Vagina (tissue), 2 donors: ENCODE measurements at places on chromosomes 16 and 17.

DNA sequence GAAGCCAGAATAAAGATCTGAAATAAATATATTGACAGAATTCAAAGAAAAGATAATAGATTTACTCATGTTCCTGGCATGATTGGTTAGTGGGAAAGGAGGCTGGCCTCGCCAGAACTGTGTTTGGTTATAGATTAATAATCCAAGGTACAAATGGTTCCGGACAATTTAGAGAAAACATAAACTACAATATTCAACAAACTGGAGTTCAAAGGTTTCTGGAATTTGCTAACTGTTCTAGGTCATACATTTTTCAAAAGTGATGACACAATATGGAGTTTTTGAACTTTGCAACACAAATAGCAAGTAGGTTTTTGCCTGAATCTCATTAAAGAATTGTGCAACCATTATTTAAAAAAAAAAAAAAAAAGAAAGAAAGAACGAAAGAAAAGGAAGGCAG, 251.7 kb upstream of the SALL1 start:
- H3K4me3 ChIP-seq, result no peak overlapping the region
- peak overlapping the region; percentile 46 for H3K27ac ChIP-seq
- no peaks in the 10 kb centered on the region for H3K36me3 ChIP-seq
- no peaks in the 10 kb centered on the region for H3K27me3 ChIP-seq

GRCh38 chr17:34709158-34709754, 129.9 kb downstream of the TMEM132E start:
- H3K27ac ChIP-seq, result no peak overlapping the region
- no peaks in the 10 kb centered on the region for H3K27me3 ChIP-seq

DNA sequence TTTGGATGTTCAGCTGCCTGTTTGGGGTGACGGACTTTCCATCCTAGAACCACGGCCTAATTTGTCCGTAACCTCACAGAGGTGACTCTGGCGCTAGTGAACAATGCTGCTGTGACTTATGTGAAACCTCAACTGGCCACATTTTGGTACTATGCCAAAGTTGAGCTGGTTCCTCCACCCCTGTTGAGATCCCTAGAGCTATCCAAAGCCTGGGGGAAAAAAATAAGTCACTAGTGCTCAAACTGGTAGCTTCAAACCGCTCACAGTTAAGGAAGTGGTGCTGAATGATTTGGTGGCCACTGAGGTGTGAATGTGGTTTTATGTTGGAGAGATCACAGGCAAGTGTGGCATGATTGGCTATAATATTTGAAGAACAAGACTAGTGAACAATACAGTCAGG, 11.3 kb upstream of the TUBG2 start:
- H3K4me3 ChIP-seq, result no peak overlapping the region
- no peaks in the 10 kb centered on the region for H3K4me1 ChIP-seq
- no peaks in the 10 kb centered on the region for H3K27me3 ChIP-seq
- H3K36me3 ChIP-seq, result no peaks in the 10 kb centered on the region
- DNase-seq, result no peak

- no peaks in the 10 kb centered on the region for H3K36me3 ChIP-seq
- H3K27me3 ChIP-seq, result no peaks in the 10 kb centered on the region
Measured at GRCh38 chr16:17177242-17177958, 293.4 kb downstream of the XYLT1 start.

DNA sequence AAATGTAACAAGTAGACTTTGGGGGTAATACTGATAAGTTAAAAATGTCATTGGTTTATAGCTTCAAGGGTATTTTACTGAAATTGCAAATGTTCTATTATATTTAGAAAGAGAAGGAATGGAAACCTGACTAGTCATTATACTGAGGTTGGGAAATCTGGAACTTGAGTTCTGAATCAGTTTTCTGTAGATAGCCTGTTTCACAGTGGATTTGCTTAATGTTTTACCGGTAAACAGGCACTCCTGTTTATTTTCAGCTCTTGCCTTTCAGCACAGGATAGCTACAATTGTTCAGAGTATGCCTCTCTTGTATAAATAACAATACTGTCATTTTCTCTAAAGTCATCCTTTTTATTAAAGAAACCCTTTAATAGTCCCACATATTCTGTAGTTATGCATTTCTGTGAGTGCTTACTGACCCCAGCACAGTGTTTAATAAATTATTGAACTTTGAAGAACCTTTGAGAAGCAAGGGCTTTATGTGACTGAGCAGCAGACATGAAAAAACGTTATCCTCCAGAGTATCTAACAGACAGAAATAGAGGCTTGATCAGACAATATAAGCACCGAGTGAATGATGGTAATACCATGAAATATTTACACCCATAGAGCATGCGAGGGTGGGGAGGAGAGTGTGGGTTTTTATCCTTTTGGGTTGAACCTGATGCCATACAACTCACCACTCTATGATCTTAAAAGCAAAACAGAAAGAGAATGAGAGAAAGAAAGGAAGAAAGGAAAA, 58.2 kb downstream of the FTO start:
- no peaks in the 10 kb centered on the region for H3K36me3 ChIP-seq
- H3K27ac ChIP-seq, result no peak overlapping the region
- no peaks in the 10 kb centered on the region for H3K27me3 ChIP-seq
- DNase-seq, result no peak
- H3K4me1 ChIP-seq, result no peaks in the 10 kb centered on the region

- no peaks in the 10 kb centered on the region for H3K27me3 ChIP-seq
- peak overlapping the region; percentile 77 for H3K27ac ChIP-seq
- DNase-seq, result no peak
- H3K4me3 ChIP-seq, result peak overlapping the region; percentile 85
- H3K4me1 ChIP-seq, result peaks cover 41% of the 10 kb centered on the region
Measured at GRCh38 chr16:50153596-50154419, 702 bp downstream of the TENT4B start.

GRCh38 chr17:73769479-73769878, 125.2 kb upstream of the SDK2 start:
- no peak for DNase-seq
- H3K27me3 ChIP-seq, result no peaks in the 10 kb centered on the region
- H3K4me3 ChIP-seq, result no peak overlapping the region

DNA sequence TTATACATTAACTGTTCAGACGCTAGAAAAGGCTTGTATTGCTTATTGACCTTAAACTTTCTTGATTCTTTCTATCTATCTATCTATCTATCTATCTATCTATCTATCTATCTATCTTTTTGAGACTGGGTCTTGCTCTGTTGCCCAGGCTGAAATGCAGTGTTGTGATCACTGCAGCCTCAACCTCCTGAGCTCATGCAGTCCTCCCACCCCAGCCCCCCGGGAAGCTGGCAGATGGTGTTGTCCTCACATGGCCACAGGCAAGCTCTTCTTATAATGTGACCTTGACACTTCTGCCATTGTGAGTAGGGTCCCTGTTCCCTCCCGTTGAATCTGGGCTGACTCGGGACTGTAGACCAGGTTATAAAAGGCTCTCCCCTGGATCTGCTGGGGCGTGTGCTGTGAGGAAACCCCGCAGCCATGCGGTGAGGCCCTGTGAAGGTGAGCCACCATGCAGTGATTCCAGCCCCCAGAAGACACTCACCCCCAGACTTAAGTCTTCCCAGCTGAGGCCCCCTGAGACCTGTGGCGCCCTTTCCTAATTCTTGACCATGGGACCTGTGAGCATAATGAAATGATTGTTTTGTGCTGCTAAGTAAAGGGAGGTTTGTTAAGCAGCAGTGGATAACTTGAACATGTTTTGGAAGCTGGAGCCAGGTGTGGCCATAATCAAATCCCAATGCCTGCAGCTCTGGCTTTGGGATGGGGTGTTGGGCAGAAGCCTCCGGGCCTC, 54.3 kb downstream of the RPTOR start:
- no peak overlapping the region for H3K4me3 ChIP-seq
- H3K4me1 ChIP-seq, result peaks cover 13% of the 10 kb centered on the region
- DNase-seq, result no peak

DNA sequence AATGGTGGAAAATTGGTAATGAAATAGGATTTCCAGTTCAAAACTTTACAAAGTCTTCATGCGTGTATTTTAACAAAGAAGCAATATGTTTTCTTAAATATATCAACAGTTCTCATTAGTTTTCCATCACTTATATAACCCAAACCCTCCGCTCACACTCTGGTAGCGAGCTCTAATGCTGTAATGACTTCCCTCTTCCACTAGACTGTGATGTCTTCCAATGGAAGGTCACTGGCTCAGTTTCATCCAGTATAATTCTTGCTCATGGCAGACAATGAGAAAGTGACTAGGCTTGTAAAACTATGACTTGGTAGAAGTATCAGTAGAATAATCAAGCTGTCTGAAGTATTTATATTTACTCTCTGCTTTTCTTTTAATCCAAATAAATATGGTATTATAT, 32.8 kb downstream of the NETO2 start:
- H3K27ac ChIP-seq, result no peak overlapping the region
- H3K4me1 ChIP-seq, result no peaks in the 10 kb centered on the region
- no peaks in the 10 kb centered on the region for H3K36me3 ChIP-seq

GRCh38 chr16:53901408-53901807, 197.5 kb downstream of the FTO start:
- H3K27ac ChIP-seq, result no peak overlapping the region
- no peaks in the 10 kb centered on the region for H3K36me3 ChIP-seq
- H3K27me3 ChIP-seq, result no peaks in the 10 kb centered on the region
- DNase-seq, result no peak
- no peak overlapping the region for H3K4me3 ChIP-seq
- peaks cover 21% of the 10 kb centered on the region for H3K4me1 ChIP-seq

- no peaks in the 10 kb centered on the region for H3K36me3 ChIP-seq
- DNase-seq, result no peak
- H3K27me3 ChIP-seq, result no peaks in the 10 kb centered on the region
- peak overlapping the region; percentile 74 for H3K4me3 ChIP-seq
- peaks cover 20% of the 10 kb centered on the region for H3K4me1 ChIP-seq
- H3K27ac ChIP-seq, result peak overlapping the region; percentile 39
Measured at GRCh38 chr17:489758-490329, 137.2 kb upstream of the RPH3AL start.

GRCh38 chr16:80231121-80231520, 309.7 kb upstream of the DYNLRB2 start:
- no peaks in the 10 kb centered on the region for H3K36me3 ChIP-seq
- no peak overlapping the region for H3K4me3 ChIP-seq
- no peak overlapping the region for H3K27ac ChIP-seq
- H3K4me1 ChIP-seq, result peaks cover 15% of the 10 kb centered on the region

GRCh38 chr17:39225959-39226683, 376 bp upstream of the STAC2 start:
- no peaks in the 10 kb centered on the region for H3K36me3 ChIP-seq
- DNase-seq, result no peak
- peak overlapping the region; percentile 47 for H3K27ac ChIP-seq
- peaks cover 23% of the 10 kb centered on the region for H3K4me1 ChIP-seq
- peak overlapping the region; percentile 51 for H3K4me3 ChIP-seq
- no peaks in the 10 kb centered on the region for H3K27me3 ChIP-seq

DNA sequence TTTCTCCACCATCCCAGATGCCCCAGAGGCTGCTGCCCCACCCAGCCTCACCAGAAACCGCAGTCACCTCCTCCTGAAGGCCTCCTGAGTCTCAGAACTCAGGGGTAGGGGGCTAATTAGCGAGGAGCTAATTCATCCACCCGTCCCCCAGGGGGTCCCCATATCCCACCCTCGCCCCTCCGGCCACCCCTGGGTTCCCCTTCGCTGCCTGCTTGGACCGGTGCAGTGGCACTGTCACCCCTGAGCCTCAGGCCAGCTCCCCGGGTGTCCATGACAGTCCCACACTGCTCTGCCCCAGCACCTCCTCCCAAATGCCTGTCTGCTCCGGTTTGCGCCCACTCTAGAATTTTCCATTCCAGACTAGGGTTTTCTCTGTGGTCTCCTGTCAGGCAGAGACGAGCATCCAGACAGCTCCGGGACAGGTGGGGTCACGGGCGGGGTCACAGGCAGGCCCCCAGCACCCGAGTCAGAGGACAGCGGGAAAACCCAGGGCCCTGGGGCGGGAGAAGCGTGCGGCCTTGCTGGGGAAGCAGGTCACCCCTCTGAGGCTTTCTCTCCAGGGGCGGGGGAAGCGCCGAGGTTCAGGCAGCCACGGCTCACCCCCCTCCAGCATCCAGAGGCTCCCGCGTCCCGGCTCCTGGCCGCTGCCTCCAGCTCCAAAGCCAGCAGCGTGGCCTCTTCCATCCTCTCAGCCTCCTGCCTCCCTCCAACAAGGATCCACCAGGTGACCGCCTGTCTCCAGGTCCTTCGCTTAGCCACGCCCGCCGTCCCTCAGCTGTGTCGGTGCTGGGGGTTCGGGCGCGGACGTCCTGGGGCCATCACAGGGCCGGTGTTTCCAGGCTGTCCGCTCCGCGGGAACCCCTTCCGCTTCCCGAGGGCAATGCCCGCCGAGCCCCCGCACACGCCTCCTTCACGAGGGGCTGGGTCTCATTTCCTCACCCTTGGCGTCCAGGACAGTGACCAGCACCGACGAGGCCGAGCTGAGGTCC, 3.1 kb upstream of the PERCC1 start:
- no peak for DNase-seq
- no peak overlapping the region for H3K4me3 ChIP-seq
- H3K36me3 ChIP-seq, result no peaks in the 10 kb centered on the region

DNA sequence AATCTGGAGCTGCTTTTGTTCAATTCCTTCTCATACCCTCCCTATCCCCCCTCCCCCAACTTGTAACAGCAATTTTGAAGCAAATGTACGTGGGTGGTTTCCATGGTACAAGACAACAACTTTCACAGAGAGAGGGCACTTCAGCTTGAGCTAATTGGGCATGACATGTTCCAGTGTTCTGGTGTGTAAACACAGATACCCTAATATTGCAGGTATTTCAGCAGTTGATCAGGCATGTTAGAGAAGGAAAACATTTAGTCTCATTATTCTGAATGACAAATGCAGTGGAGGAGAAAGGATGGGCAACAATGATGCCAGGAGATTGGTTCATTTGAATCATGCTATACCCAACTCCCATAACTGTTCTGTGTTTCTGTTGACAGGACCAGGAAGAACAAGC, 137.5 kb downstream of the TRIM37 start:
- no peak overlapping the region for H3K4me3 ChIP-seq
- no peaks in the 10 kb centered on the region for H3K36me3 ChIP-seq
- no peak overlapping the region for H3K27ac ChIP-seq
- no peak for DNase-seq
- H3K27me3 ChIP-seq, result no peaks in the 10 kb centered on the region
- no peaks in the 10 kb centered on the region for H3K4me1 ChIP-seq

DNA sequence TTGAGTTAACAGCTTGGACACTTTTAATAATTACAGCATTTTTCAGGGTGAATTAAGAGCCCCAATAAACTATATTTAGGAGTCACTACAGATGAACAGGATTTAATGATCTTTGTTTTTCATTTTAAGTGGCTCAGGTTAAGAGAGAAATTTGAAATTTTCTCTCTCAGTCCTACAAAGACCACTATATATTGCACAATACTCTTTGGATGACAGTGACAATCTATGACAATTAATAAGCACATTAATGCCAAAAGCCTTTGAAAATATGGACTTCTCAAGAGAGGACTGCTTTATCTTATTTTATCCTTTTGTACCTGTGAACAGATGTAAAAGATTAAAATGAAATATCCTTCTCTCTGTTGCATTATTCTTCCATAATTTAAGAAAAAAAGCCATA, 151.1 kb upstream of the IRX5 start:
- no peak overlapping the region for H3K27ac ChIP-seq
- no peak for DNase-seq
- H3K36me3 ChIP-seq, result no peaks in the 10 kb centered on the region
- H3K27me3 ChIP-seq, result no peaks in the 10 kb centered on the region
